ENCODE measurements at places on chromosomes 3 and 15. TPM values are rescaled to one million over a fixed set of nuclear protein-coding genes. Genes with fewer than 3 reads are reported as not detected.

DNA sequence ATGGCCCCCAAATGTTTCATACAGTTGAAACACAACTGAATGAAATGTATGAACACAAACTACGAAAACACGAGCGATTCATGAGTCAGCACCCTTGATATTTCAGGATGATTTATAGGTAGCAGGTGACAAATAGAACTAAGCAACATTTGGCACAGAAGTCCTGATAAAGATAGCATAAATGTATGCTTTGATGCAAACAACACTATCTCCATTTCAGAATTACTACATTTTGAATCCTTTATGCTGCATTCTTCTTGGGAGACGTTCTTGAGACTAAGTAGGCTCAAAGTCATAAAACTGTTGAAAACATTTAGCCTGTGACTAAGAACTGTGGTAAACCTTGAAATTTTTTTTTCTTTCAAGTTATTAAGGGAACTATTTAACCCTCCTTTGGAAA lies 200.3 kb upstream of the ICE2 start:
- H3K4me3 ChIP-seq = no peak overlapping the region

- DNase-seq = no peak
- H3K36me3 ChIP-seq = no peaks in the 10 kb centered on the region
- no peak overlapping the region for H3K4me3 ChIP-seq
Measured at GRCh38 chr3:80391573-80391972, 623.8 kb upstream of the ROBO1 start.

DNA sequence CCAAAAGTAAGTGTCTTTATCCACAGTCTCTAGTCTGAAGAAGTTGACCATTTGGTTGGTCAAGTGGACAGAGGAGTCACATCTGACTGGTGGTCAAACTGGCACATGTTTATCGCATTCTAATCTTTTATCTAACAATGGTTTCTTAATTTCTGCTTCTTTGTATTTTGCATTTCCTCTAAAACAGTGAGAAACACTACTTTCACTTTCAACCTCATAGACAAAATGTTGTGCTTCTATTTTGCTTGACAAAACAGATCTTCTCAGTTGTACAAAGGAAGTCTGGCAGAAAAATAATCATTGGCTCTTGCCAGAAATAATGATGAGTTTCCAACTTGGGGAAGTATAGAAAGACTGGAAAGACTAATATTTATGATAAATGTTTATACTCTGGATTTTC lies 103.9 kb downstream of the MME start:
- no peaks in the 10 kb centered on the region for H3K4me1 ChIP-seq
- H3K27ac ChIP-seq = no peak overlapping the region
- H3K4me3 ChIP-seq = no peak overlapping the region
- no peak for DNase-seq

Gene REC114
- total RNA-seq = not detected

Data from prostate gland (tissue), 2 donors.